H9 (cell line): ENCODE measurements at places on chromosomes 16 and 17.

DNA sequence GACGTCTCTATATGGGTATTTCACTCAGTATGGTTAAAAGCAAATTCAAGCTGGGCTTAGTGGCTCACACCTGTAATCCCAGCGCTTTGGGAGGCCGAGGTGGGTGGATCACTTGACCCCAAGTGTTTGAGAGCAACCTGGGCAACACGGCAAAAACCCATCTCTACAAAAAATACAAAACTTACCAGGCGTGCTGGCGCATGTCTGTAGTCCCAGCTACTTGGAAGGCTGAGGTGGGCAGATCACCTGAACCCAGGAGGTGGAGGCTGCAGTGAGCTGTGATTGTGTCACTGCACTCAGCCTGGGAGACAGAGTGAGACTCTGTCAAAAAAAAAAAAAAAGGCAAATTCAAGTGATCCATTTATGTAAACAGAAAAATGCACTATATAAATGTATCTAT lies 1.3 kb upstream of the TNFRSF17 start:
- DNase-seq = no peak

GRCh38 chr17:50966163-50966666 lies 100.1 kb upstream of the TOB1 start:
- no peak for DNase-seq

DNA sequence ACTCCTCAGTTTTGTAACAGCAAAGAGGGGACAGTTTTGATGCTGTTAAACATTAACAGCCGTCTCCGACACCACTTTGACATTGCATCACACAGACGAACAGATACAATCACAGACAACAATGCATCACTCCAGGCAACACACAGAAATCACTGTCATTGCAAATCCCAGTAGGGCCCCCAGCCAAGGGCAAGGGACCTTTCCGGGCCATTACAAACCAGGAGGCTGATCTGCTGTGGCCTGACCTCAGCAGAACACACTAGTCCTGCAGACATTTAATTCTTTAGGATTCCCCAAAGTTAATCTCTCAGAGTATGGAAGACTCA lies 136.2 kb upstream of the RCVRN start:
- DNase-seq = no peak

DNA sequence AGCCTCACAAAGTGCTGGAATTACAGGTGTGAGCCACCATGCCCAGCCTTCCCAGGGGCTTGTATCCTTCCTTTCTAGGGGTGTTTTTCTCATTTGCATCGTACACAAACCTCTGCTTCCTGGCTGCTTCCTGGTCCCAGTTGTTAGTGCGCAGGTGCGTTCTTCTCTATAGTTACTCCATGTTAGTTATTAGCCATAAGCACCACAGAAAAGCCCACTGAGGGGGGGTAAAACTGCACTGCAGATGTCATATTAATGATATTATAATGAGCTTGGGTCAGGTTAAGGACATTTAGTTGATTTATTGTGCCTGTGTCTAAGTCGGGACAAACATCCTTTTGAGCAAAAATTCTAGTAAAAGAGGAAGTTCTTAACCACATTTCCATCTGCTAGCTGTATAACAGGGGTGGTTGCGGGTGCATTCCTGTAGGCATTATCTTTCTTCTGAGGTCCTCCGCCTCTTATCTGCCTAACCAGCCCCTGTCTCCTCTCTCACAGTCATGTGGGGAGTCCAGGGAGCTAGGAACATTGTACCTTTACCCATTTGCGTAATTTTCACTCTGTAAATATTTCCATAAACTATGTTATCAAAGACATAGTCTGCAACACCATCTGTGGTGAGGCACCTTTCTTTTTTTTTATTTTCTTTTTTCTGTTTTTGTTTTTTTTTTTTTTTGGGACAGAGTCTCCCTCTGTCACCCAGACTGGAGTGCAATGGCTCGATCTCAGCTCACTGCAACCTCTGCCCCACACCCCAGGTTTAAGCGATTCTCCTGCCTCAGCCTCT lies 23.6 kb upstream of the ATF7IP2 start:
- no peak for DNase-seq

GRCh38 chr16:1075546-1075945 lies 3.0 kb downstream of the SSTR5 start:
- DNase-seq = no peak

DNA sequence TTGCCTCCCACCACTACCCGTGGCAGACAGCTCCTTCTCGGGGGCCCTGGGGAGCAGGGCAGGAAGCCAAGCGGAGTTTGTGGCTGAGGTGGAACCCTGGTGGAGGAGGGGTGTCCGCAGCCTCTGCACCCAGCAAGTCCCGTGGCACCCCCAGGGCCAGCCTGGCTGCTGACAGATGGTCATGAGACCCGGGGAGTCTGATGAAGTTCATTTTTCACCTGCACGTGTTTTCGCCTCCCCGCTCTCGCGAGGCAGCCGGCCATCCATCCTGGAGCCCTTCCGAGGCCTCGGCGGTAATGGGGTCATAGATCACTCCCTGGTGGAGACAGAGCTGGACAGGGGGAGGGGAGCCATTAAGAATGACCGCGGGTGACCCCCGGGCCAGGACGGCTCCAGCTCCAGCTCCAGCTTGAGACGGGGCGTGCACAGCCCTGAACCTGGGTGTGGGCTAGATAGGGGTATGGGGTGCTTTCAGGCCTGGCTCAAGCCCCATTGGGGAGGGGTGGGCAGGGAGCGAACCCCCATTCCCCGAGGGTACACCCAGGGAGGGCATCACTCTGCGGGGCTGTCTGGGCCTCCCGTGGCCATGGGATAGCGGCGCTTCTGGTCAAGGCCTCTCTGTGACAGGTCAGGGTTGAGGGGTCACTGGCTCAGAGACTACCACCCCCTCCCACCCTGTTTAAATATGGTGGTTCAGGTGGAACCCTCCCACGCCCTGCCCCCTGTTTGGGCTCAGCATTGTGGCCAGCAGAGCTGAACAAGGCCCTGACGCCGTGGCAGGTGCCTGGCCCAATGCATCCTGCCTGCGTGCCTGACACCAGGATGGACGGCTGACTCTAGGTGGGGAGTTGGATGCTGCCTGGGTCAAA lies 227.4 kb upstream of the GSE1 start:
- DNase-seq = no peak

DNA sequence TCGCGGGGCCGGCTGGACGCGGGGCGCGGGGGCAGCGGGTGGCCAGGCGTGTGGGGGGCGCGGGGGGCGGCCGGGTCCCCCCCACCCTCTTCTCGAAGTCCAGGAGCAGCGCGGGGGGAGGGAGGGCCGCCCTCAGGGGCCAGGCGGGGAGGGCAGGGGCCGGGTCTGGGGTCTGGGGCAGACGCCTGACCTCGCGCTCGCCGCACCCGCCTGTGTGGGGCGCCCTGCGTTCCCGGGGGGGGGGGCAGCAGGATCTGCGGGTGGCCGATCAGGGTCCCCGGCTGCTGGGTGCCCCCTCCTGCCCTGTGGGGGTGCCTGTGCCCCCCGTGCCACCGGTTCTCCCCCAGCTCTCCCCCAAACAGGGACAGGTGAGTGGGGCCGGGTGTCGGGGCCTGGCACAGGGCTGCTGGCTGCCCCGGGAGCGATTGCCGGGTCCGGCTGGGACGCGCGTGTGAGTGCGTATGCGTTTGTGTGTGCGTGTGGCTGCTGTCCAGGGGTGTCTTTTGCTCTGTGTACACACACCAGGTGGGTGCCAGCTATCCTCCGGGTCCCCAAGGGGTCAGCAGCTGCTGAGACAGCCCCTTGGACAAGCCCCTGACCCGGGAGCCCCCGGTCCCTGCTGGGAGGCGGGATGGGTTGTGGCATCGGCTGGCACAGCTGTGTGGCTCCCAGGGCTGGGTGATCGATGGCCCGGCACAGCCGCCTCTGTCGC lies 663 bp downstream of the PRR35 start:
- DNase-seq = no peak
